NCI-H1930 (cell line): ENCODE measurements at places on chromosomes 2 and 18.
A peak's percentile ranks its signal among the peaks of the same experiment; 100 is the strongest.

GRCh38 chr18:74353169-74353775, 37.6 kb downstream of the C18orf63 start:
- peak; percentile 36 for DNase-seq

DNA sequence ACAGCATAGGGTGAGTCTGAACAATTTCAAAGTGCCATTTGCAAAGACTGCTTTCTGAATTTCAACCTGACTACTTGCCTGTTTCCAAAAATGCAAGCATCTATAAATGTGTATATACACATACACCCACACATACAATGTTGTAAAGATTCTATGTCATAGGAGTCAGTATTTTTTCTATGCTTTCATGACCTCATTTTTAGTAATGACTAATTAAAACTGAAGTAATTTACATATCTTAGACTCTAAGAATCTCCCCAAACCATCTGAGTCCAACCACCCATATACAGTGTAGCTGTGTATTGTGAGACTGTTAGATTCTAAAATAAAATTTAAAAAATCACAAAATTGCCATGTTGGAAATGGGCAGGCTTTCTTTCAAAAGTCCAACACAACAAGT, 162.0 kb upstream of the STK17B start:
- DNase-seq: no peak

GRCh38 chr2:17644997-17645720, 104.7 kb downstream of the VSNL1 start:
- DNase-seq: no peak

GRCh38 chr18:12254820-12255511, 805 bp downstream of the CIDEA start:
- DNase-seq: no peak

DNA sequence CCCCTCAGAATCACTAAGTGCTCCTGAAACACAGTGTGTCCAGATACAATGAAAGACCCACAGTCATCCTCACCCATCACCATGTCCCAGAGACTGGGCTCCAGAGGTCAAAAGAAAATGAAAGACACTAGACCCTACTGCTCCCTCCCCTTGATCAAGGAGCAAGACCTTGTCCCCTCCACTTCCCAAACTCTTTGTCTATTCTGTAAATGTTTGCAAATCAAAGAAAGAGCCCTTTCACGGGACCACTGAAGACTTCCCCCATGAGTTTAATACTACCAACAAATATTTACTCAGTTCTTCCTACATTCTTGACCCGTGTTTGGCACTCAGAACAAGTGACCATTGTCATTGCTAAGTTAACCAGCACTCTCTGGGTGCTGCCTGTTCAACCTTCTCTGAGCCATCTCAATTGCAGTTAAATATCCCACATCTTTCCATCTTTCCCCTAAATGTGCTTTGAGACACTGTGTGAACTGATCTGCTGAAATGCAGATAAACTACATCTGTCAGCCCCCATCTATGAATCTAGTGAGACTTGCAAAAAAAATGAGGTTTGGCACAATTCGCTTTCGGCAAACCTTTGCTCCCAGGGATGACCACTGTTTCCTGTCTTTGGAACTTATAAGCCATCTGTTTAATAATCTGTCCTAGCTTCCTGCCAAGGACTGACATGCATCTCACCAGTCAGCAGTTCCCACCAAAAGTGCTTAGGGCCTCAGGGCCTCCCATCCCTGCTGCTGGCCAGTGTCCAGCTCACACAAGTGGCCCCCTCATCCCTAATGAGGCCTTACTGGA, 170.3 kb downstream of the GFPT1 start:
- no peak for DNase-seq

GRCh38 chr2:127193164-127193966, 26.7 kb downstream of the CYP27C1 start:
- no peak for DNase-seq

DNA sequence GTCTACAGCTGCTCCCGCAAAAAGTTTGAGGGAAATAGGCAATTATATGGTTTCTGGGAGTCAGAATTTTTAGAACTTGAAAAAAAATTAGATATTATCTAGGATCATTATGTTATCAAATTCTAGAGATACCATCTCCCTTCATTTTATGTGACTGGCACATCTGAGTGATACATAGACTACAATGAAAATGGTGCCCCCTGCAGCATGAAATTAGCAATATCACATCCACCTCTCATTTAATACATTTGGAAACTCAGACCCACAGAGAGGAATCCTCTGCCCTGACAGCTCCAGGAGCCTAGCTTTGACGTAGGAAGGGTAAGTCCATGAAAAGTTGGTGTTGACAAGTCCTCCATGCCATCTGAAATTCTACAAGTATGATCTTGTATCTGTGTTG, 381.6 kb downstream of the SUCLG1 start:
- DNase-seq: peak; percentile 57

DNA sequence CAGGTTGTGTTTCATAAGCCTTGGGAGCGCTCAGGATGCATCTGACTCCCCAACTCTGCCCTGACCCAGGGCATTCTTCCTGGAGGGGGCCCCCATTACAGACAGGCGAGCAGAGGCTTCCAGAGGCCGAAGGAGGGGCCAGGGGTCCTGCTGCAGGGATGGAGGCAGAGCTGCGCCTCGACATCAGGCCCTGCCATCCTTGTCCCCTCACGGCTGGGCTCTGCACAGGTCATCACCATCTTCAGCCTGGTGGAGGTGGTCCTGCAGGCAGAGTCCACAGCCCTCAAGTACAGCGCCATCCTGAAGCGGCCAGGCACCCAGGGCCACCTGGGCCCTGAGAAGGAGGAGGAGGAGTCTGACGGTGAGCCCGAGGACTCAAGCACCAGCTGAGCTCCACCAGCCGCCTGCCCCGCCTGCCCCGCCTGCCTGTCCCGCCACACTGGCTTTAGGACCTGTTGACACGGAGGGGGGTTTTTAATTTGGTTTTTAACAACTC, 42.3 kb upstream of the ALPP start:
- no peak for DNase-seq

- no peak for DNase-seq
Measured at GRCh38 chr2:57890464-57890863, 156.1 kb upstream of the VRK2 start.

- no peak for DNase-seq
Measured at GRCh38 chr2:63049970-63050333, 678 bp upstream of the OTX1 start.

DNA sequence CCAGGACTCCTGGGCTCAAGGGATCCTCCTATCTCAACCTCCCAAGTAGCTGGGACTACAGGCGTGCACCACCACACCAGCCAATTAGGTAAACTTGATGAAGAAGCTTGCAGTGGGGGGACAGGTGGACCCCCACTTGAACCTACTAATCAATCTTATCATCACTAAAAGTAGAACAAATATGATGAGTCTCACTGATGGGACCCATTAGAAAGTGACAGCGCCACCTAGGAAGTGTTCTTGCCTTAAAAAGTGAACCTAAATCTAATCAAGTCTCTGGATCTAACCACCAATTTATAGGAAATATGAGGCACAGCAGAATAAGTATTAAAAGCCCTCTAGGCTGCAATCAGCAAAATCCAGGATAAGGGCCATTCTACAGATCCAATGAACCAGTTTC, 79.2 kb downstream of the BIN1 start:
- DNase-seq: no peak

DNA sequence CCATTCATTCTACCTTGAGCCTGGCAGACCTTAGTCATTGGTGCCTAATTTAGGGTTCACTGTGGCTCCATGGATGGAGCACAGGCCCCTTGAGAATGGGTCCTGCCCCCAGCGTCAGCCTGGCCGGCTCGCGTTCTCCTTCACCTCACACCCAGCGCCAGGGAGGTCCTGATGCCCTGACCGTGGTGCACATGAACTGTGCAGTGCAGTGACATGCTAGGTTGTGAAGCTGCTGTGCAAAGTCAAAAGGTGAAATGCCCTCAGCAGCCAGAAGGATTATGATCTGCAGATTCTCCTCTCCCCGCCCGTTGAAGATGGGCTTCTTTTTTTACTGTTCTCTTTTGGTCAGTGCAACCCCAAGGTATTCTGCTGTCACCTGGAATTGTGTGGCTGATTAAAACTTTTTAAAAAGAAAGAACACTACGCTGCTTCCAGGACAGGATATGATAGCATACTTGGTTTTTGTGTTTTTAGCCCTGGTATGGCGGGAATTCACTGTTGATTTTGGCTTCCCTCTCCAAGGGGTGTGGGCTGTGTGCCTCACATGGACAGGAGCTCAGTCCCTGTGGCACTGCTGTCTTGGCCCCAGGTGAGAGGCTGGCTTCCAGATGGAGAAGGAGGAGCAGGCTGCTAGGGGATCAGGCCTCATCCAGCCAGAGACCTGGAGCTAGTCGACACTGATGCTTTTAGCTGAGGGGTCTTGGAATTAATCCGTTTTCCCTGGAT, 49.4 kb upstream of the MCFD2 start:
- no peak for DNase-seq

DNA sequence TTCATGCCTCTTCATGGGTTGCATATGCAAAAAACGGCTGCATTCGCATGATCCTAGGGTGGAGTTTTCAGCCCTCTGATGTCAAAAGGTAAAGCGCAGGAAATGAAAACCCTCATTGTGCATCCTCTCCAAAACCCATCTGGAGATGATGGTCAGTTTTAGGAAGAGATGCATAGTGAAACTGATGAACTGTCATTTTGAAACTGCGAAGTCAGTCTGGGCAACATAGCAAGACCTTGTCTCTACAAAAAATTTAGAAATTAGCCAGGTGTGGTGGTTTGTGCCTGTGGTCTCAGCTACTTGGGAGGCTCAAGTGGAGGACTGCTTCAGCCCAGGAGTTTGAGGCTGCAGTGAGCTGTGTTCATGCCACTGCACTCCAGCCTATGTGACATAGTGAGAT, 2.5 kb upstream of the TTLL4 start:
- DNase-seq: no peak

DNA sequence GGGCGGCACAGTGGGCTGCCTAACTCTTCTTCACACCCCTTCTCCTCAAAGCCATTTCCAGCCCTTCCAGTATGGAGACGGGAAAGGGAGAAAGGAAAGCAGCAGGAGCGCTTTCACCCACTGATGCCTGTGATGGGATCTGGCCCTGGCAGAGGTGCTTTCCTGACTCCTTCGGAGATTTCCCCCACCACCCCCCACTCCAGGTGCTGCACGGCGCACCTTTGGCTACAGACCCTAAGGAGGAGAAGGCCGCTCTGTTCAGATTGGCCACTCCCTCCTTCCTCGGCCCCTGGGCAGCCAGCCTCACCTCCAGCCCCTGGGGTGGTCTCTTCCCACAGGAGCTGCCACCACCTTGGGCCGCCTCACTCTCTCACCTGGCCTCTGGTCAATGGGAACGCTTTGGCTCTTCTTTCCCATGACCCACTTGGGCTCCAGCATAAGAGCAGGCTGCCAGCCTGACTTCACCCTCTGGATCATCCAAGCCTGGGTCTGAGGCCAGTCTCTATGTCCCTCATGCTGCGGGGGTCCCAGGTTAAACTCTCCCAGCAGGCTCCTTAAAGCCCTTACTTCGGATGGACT, 18.4 kb upstream of the MAL start:
- no peak for DNase-seq

DNA sequence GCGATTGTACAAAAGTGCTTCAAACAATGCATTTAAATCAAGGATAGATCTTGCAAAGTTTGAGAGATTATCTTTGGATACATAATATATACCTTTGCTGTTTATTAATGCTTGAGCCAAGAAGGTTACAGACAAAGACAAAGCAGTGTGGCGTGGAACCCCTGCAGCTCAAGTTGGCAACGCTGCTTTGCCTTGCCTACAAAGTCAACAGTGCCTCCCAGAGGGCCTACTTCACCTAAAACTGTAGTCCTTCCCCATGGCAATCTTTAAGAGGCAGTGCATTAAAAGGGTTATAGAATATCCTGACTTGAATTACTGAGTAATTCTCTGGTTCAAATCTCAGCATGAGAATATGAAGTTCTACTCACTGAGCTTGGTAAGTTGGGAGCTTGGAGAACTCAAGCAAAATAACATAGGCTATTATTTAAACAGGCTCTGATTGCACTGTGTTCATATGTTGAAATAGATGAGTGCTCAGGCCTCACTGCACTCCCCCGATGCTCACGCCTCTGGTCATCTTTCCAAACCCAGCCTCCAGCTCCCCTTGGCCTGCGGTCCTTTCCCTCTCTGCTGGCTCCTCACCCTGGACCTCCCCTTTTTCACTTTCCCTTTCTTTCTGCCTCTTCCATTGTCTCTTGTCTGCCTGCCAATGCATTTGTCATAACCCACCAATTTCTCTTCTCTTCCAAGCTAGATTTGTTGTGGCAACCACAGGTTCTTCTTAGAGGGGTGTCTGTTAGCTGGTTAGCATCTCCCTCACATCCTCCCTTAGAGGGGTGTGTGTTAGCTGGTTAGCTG, 96.5 kb downstream of the MYT1L start:
- DNase-seq: no peak

GRCh38 chr2:108701208-108701607, 18.1 kb upstream of the RANBP2 start:
- DNase-seq: no peak

GRCh38 chr2:216606551-216607276, 26.5 kb upstream of the IGFBP2 start:
- no peak for DNase-seq

DNA sequence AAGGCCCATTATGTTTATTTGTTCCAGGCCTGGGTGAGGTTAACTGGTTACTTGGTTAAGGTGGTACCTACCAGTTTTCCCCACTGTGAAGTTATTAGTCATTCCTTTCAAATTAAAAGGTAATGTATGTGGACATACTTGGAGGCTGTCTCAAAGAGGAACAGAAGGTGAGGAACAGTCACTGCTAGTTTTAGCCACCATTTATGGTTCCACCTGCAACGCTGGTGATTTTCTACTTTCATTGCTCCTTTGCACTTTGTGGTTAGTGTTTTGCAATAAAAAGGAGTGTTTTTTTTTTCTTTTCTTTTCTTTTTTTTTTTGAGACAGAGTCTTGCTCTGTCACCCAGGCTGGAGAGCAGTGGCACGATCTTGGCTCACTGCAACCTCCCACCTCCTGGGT, 6.1 kb upstream of the ST6GAL2 start:
- no peak for DNase-seq

- DNase-seq: no peak
Measured at GRCh38 chr2:149422337-149422990, 92.1 kb downstream of the LYPD6 start.

GRCh38 chr18:63836456-63836855, 51.0 kb upstream of the SERPINB2 start:
- no peak for DNase-seq

- DNase-seq: no peak
Measured at GRCh38 chr18:25284281-25284680, 67.7 kb downstream of the ZNF521 start.

GRCh38 chr18:40553029-40553428, 1402.0 kb upstream of the PIK3C3 start:
- DNase-seq: no peak

GRCh38 chr2:219171231-219171651, 1.4 kb upstream of the SLC23A3 start:
- DNase-seq: peak; percentile 24

GRCh38 chr2:161381546-161381945, 34.6 kb upstream of the TBR1 start:
- DNase-seq: no peak

DNA sequence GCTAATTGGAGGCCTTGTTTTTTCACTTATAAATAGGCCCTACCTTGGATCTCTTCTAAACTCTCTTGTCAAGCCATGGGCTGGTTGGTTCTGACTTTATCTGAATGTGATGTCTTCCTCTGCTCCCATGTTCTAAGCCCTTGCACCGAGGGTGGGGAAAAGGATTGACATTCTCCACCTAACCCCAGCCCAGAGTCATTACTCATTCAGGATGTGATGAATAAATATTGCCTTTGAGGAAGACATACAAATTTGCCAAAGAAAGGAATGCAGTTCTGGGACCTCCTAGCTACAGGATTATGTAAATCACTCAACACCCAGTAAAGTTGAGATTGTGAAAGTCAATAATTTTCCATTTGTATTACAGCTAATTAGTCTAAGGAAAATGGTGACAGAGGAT, 142.1 kb upstream of the LYPD6 start:
- DNase-seq: no peak

GRCh38 chr18:24876266-24876665, 415.8 kb downstream of the HRH4 start:
- DNase-seq: no peak
